ENCODE measurements at places on chromosomes 7 and 10.

- no peaks in the 10 kb centered on the region for H3K36me3 ChIP-seq
- no peak for ATAC-seq
- H3K4me3 ChIP-seq: no peak overlapping the region
- no peak overlapping the region for H3K27ac ChIP-seq
Measured at GRCh38 chr7:131183072-131183471, 144.6 kb upstream of the MKLN1 start.

- no peaks in the 10 kb centered on the region for H3K36me3 ChIP-seq
- H3K27ac ChIP-seq: no peak overlapping the region
- ATAC-seq: peak; percentile 65
- no peak overlapping the region for H3K4me3 ChIP-seq
- H3K4me1 ChIP-seq: peaks cover 11% of the 10 kb centered on the region
Measured at GRCh38 chr10:70673043-70673928, 980 bp downstream of the ADAMTS14 start.

- H3K4me3 ChIP-seq: no peak overlapping the region
- no peaks in the 10 kb centered on the region for H3K4me1 ChIP-seq
- peaks cover 33% of the 10 kb centered on the region for H3K36me3 ChIP-seq
- H3K27me3 ChIP-seq: no peaks in the 10 kb centered on the region
- no peak overlapping the region for H3K27ac ChIP-seq
- ATAC-seq: no peak
Measured at GRCh38 chr7:42924223-42924838, 7.6 kb downstream of the PSMA2 start.

DNA sequence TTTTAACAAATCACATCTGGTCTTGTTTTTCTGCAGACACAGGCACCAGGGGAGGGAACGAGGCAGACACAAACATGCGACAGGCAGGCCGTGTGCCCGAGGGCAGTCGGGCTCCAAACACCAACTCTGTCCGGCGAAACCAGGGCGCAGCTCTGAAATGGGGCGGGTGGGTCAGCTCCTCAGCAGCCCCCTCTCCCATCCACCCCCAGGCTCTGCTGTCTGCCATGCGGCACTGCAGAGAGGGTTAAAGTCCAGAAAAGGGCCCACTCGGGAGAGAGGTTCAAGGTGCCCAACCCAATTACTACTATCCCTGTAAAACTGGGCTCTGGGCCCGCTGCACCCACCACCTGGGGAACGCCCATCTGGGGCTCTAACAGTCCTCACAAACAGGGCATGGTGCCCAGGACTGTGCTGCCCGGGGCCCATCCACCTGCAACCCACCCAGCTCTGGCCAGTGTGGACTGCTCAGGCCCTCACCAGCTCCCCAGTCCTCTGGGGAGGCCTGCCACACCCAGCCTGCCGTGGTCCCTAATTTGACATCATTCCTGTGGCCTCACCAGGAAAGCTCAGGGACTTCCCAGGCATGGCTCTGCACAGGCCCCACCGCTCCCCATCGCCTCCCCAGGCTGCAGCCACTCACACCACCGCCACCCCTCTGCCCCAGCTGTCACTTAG lies 18.7 kb downstream of the YKT6 start:
- H3K4me1 ChIP-seq: no peaks in the 10 kb centered on the region
- peaks cover 28% of the 10 kb centered on the region for H3K27me3 ChIP-seq
- no peaks in the 10 kb centered on the region for H3K36me3 ChIP-seq
- no peak overlapping the region for H3K27ac ChIP-seq
- H3K4me3 ChIP-seq: no peak overlapping the region

GRCh38 chr10:37222046-37222445 lies 96.6 kb downstream of the ANKRD30A start:
- H3K27ac ChIP-seq: no peak overlapping the region
- H3K4me3 ChIP-seq: no peak overlapping the region
- H3K4me1 ChIP-seq: no peaks in the 10 kb centered on the region
- ATAC-seq: no peak
- no peaks in the 10 kb centered on the region for H3K27me3 ChIP-seq

DNA sequence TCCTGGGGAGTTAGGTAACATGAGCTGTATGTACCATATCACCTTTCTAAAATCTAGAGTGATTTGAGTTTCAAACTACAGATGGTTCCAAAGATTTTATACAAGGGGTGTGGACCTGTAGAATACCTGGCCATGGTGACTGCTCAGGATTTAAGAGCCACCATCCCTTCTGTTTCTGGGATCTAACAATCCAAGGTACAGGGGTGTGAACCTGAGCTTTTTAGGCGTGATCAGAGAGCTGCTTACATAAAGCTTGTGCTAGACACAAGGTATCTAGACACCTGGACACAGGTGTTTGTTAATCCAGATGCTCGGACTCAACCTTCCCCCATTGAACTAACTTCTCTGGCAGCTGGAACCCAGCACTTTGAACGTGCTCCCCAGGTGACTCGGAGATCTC lies 516.4 kb downstream of the RPS24 start:
- no peak overlapping the region for H3K4me3 ChIP-seq
- no peak overlapping the region for H3K27ac ChIP-seq
- no peaks in the 10 kb centered on the region for H3K27me3 ChIP-seq
- no peak for ATAC-seq

Data from gastroesophageal sphincter (tissue), 4 donors.